ENCODE measurements at places on chromosomes 13 and 19. TPM values are rescaled to one million over a fixed set of nuclear protein-coding genes. Genes with fewer than 3 reads are reported as not detected.

Gene SPIB
- total RNA-seq: not detected

Gene RDH8
- not detected for total RNA-seq

Gene DHPS
- total RNA-seq: 73.8 TPM

Gene PGLYRP1
- not detected for total RNA-seq

Gene ACTMAP
- 15.2 TPM for total RNA-seq

Gene CRB3
- 23.6 TPM for total RNA-seq

Gene RGL3
- total RNA-seq: 0.24 TPM

Gene ZNF253
- total RNA-seq: 11.5 TPM

Gene CYP2F1
- not detected for total RNA-seq

Gene PDCD5
- total RNA-seq: 48.8 TPM

Gene ATP11A
- 13.2 TPM for total RNA-seq

Gene ZNF878
- 0.24 TPM for total RNA-seq

Gene HOMER3
- 138 TPM for total RNA-seq

Gene PCDH20
- total RNA-seq: not detected

Gene BRME1
- 3.8 TPM for total RNA-seq

Gene LSR
- total RNA-seq: 91.5 TPM

Gene ZNF90
- 2.2 TPM for total RNA-seq

Gene PALM3
- not detected for total RNA-seq

Gene TMEM272
- not detected for total RNA-seq

Gene LHB
- not detected for total RNA-seq

Gene PCID2
- 34.7 TPM for total RNA-seq

Gene KCTD15
- total RNA-seq: 78.5 TPM

Gene MPV17L2
- 16.8 TPM for total RNA-seq

Gene ATP8B3
- total RNA-seq: 2.7 TPM

Gene FCGBP
- total RNA-seq: 0.17 TPM

Gene STAP2
- total RNA-seq: 52.8 TPM

Gene TEAD2
- 11.0 TPM for total RNA-seq

Gene NOTCH3
- 44.7 TPM for total RNA-seq

Gene GDF15
- 376 TPM for total RNA-seq

Data from mammary epithelial cell (primary cell).